ENCODE measurements at places on chromosomes 3 and 15. TPM values are rescaled to one million over a fixed set of nuclear protein-coding genes. Genes with fewer than 3 reads are reported as not detected.

- no peak for DNase-seq
Measured at GRCh38 chr15:72196409-72197040, 1.1 kb downstream of the GRAMD2A start.

DNA sequence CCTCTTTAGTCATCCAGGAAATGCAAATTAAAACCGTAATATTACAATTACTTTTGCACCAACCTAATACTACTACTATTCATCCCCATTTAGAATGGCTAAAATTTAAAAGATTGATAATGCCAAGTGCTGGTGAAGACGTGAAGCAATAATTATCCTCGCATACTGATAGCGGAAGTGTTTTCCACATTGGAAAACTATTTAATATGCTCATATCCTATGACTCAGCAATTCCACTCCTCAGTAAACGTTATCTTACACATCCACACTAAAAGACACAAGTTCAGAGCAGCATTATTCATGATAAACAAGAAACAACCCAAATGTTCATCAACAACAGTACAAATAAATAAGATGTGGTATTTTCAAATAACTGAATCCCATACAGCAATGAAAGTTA is 70.6 kb downstream of the VPS13C start:
- DNase-seq: no peak

DNA sequence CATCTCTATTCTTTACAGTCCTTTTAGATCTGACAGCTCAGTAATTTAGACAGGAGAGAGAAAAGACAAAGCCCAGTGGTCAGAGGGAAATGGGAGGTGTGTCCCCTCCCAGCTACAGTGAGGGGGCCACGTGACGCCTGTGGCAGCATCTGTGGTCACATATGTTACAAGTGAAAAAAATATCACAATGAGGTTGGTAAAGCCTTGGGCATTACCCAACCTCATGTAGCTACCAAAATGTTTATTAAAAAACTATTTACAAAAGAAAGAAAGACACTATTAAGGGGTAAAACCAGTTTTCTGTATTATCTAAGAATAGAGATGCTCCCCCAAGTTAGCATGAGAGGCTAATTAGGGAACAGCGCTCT is 42.9 kb upstream of the PLCL2 start:
- DNase-seq: no peak

TIMP4 gene
- 19.2 TPM for total RNA-seq
